Activated B cell treated with CpG ODN at 0.5 μM for 24 hours (primary cell): ENCODE measurements at places on chromosomes 6 and 20. TPM values are rescaled to one million over a fixed set of nuclear protein-coding genes. Genes with fewer than 3 reads are reported as not detected.

DNA sequence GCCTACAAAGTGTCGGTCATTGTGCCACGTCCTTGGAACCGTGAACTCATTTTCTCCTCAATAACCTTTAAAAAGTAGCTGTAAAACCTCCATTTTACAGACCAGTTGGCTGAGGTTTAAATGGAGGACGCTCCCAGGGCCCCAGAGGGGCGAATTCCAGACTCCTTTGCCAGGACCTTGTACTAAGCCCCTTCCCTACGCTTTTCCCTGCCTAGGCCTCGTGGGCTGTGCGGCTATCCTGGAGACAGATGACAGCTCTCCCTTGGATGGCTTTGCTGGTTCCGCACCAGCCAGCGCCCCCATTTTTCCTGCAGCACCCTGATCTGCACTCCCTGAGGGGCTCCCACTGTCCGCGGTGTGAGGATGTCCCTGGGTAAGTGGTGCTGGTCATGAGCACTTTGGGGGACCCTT, 12.1 kb upstream of the SNHG17 start:
- H3K27ac ChIP-seq = peak overlapping the region; percentile 74
- peaks cover 29% of the 10 kb centered on the region for H3K4me1 ChIP-seq
- H3K27me3 ChIP-seq = peaks cover 2% of the 10 kb centered on the region
- DNase-seq = no peak

DNA sequence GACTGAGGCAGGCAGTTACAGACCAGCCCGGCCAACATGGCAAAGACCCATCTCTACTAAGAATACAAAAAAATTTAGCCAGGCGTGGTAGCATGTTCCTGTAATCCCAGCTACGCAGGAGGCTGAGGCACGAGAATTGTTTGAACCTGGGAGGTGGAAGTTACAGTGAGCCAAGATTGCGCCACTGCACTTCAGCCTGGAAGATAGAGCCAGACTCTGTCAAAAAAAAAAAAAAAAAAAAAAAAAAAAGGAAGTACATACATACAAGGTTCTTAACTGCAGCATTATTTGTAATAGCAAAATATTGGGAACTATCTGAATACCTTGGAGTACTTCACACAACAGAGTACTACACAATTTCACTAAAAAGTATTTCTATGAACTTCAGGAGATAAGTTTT, 183.5 kb upstream of the OLIG3 start:
- no peaks in the 10 kb centered on the region for H3K36me3 ChIP-seq
- H3K27me3 ChIP-seq = peaks cover 10% of the 10 kb centered on the region
- H3K27ac ChIP-seq = no peak overlapping the region

DNA sequence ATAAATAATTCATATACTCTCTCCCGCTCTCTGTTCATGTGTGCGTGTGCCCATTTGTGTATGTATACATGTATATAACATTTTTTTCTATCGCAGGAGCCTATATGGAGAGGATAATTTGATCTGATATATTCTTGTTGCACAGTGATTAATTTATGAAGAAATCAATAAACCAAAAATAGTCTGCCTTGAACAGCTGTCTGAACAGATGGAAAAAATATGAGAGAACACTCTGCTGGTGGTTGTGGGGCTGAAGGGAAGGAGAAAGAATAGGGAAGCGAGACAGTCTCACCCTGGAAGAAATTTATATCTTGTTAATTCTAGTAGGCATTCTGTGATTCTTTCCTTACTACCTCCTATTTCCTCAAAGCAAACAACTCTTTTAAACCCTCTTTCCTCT, 96.6 kb upstream of the B3GAT2 start:
- no peaks in the 10 kb centered on the region for H3K4me1 ChIP-seq
- no peak overlapping the region for H3K27ac ChIP-seq
- H3K4me3 ChIP-seq = no peak overlapping the region

- no peaks in the 10 kb centered on the region for H3K36me3 ChIP-seq
- peak overlapping the region; percentile 87 for H3K27ac ChIP-seq
- H3K4me1 ChIP-seq = peaks cover 28% of the 10 kb centered on the region
- DNase-seq = peak; percentile 58
- H3K27me3 ChIP-seq = no peaks in the 10 kb centered on the region
These were observed 33.8 kb upstream of the RREB1 start for GRCh38 chr6:7073821-7074525.

GRCh38 chr6:113679051-113679450, 178.1 kb upstream of the MARCKS start:
- no peak overlapping the region for H3K27ac ChIP-seq
- no peak for DNase-seq
- H3K4me1 ChIP-seq = peaks cover 14% of the 10 kb centered on the region
- no peaks in the 10 kb centered on the region for H3K36me3 ChIP-seq
- H3K4me3 ChIP-seq = no peak overlapping the region

GRCh38 chr20:62307226-62308101, 4.7 kb downstream of the ADRM1 start:
- no peaks in the 10 kb centered on the region for H3K27me3 ChIP-seq
- no peak for DNase-seq
- H3K27ac ChIP-seq = no peak overlapping the region
- H3K4me1 ChIP-seq = peaks cover 22% of the 10 kb centered on the region

GRCh38 chr20:33677991-33678702, 3.9 kb upstream of the NECAB3 start:
- no peaks in the 10 kb centered on the region for H3K36me3 ChIP-seq
- H3K4me3 ChIP-seq = no peak overlapping the region
- no peaks in the 10 kb centered on the region for H3K27me3 ChIP-seq

DNA sequence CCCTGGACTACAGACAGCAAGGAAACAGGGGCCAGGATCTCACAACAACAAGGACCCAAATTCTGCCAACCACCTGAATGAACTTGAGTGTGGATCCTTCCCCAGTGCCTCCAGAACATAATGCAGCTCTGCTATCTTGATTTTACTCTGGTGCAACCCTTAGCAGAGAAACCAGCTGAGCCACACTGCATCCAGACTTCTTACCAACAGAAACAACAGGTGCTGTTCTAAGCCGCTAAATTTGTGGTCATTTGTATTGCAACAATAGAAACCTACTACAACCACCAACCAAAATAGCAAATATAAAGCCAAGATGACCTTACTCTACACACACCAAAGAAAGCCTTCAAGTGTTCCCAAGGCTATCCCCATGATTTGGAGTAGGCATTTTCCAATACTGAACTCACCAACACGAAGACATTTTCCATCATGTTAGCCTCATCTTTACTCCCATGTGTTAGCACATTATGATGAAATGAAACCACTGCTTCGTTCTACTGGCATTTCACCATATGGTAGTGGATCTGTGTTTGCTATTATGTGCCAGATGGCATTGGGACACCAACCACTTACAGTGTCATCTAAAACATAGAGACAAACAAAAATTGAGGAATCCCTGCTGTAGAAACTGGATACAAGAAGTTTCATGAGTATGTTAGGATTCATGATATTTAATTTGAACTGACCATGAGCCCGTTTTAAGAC, 249.8 kb upstream of the ID4 start:
- no peaks in the 10 kb centered on the region for H3K27me3 ChIP-seq
- no peak overlapping the region for H3K27ac ChIP-seq
- no peak for DNase-seq
- H3K36me3 ChIP-seq = no peaks in the 10 kb centered on the region
- H3K4me3 ChIP-seq = no peak overlapping the region
- H3K4me1 ChIP-seq = no peaks in the 10 kb centered on the region

DNA sequence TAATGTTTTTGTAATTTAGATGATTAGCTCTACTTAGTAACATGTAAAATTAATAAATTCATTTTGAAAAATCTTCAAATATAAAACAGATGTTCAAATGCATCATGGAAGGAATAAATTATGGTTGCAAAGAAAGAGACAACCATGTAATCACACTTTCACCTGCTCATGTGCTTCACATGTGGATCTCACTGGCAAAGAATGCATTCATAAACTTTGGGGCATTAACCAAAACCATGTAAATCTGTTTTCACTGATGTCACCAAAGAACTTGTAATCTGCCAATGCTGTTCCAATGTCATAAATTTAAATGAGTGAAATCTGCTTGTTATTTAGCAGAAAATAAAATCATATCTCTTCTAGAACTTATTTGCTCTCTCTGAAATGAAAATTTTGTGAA, 142.7 kb downstream of the TENT5A start:
- no peaks in the 10 kb centered on the region for H3K27me3 ChIP-seq
- no peak for DNase-seq
- H3K27ac ChIP-seq = no peak overlapping the region
- no peak overlapping the region for H3K4me3 ChIP-seq
- H3K4me1 ChIP-seq = peaks cover 4% of the 10 kb centered on the region

DNA sequence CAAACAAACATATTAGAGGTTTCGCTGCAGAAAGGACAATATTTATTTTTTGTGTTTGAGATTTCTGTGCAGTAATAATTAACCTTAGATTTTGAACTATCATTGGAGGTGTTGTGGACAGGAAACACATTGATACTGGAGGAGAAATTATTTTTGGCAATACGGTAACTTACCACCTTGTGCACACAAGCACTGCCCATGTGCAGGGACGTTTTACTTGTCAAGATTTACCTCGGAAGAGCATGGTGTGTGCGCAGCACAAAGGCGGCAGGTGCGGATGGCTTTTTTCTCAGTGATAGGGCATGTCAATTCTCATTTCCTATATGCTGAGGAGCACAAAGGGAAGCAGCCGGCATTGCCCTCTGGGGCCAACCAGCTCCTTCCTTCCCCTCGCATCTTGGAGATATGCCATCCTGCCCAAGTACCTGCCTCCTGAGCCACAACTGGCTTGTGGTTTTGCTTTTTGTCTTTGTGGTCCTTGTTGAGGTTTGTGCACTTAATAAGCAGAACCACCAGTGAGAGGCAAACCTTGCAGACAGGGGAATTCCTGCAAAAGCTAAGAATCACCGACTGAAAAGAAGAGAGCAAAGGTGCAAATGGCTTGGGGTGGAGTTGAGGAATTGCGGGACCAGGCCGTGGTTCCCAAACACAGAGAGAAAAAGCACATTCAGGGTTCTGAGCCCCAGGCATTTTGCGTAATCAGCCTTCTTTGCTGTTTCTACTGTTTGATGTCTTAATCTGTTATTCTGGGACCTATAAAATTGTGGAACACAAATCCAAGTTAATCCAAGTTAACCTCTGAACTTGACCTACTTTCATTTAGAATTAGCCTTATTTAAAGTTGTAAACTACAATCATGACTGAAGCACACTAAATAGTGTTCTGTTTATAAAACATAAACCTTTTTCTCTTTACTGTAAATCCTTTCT, 21.9 kb downstream of the SAMD5 start:
- H3K36me3 ChIP-seq = no peaks in the 10 kb centered on the region
- H3K4me1 ChIP-seq = no peaks in the 10 kb centered on the region
- H3K4me3 ChIP-seq = no peak overlapping the region
- H3K27me3 ChIP-seq = peaks cover 13% of the 10 kb centered on the region

- H3K4me1 ChIP-seq = peaks cover 21% of the 10 kb centered on the region
- peaks cover 8% of the 10 kb centered on the region for H3K27me3 ChIP-seq
- no peak overlapping the region for H3K27ac ChIP-seq
- H3K4me3 ChIP-seq = no peak overlapping the region
These were observed 6.2 kb downstream of the COL9A3 start for GRCh38 chr20:62822788-62823651.

DNA sequence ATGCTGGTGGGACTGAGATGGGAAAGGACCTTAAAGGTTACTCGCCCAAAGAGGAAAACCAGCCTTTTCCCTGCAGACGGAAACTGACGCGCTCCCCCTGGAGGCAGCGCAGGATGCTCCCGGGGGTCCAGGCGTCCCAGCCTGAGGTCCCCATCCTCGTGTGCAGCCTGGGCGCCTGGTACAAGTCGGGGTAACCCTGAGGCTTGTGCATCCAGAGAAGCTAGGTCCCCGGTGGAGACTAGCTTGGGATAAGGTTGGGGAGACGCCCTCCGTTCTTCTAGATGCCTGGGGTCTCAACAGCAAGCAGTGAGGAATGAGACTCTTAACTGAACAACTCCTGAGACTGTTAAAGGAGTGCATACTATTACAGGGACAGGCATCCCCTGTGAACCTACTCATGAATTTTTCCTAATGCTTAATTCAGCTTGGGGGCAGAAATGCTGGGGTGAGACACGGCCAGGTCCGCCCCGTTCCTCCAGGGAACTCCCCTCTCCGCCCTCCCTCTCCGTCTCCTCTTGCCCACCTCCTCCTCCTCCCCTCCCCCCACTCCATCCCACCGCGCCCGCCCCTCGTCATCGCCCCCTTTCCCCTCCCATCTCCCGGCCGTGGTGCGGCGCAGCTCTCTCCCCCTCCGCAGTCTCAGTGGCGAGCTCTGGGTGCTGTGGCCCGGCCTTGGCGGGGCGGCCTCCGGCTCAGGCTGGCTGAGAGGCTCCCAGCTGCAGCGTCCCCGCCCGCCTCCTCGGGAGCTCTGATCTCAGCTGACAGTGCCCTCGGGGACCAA, at the start of gene PRSS35:
Gene PRSS35 (plus strand): TSS at position 634 of the 781 bp plus-strand sequence. CDS start 10,908 bp downstream, outside the sequence.
- peaks cover 9% of the 10 kb centered on the region for H3K4me1 ChIP-seq
- DNase-seq = no peak
- H3K4me3 ChIP-seq = peak within 1 kb of the TSS; percentile 24
- H3K27ac ChIP-seq = no peak within 1 kb of the TSS
- H3K36me3 ChIP-seq = no peaks in the 10 kb centered on the region

- no peak for DNase-seq
- H3K27me3 ChIP-seq = no peaks in the 10 kb centered on the region
- H3K27ac ChIP-seq = no peak overlapping the region
- H3K4me1 ChIP-seq = no peaks in the 10 kb centered on the region
- no peaks in the 10 kb centered on the region for H3K36me3 ChIP-seq
- no peak overlapping the region for H3K4me3 ChIP-seq
These were observed 480.5 kb upstream of the HTR1E start for GRCh38 chr6:86456821-86457220.

DNA sequence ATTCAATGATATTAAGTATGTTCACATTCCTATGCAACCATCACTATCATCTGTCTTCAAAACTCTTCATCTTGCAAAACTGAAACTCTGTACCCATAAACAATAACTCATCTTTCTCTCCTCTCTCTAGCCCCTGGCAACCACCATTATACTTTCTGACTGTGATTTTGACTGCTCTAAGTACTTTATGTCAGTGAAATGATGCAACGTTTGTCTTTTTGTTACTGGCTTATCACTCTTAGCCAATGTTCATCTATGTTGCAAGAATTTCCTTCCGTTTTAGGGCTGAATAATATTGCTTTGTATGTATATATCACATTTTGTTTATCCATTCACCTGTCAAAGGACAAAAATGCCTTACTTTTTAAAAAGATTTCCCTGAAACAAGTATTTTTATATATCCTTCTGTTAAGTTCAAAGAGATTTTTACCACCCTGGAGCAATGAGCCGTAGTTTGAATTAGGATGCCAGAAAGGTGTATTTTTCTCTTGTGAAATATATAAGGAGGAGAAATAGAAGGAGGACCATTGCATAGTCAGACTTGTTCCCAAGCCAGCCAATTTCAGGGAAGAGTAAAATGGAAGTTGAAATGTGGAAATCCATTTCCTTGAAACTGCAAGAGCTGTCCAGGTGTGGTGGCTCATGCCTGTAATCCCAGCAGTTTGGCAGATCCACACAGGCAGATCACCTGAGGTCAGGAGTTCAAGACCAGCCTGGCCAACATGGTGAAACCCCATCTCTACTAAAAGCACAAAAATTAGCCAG, 4.0 kb upstream of the CGAS start:
- peaks cover 5% of the 10 kb centered on the region for H3K36me3 ChIP-seq
- H3K4me1 ChIP-seq = peaks cover 17% of the 10 kb centered on the region
- H3K27me3 ChIP-seq = no peaks in the 10 kb centered on the region
- no peak for DNase-seq

Gene MYCT1
- not detected in 2 replicates for total RNA-seq

Gene SLC44A4
- 0.17 TPM in 1 of 2 replicates, not detected in the other for total RNA-seq

Gene PRR18
- total RNA-seq = 0.10 TPM in 1 of 2 replicates, not detected in the other

Gene RALGAPB
- total RNA-seq = 40.2 and 48.3 TPM in 2 replicates

Gene SMIM29
- 25.8 and 27.7 TPM in 2 replicates for total RNA-seq

Gene GHRH
- total RNA-seq = not detected in 2 replicates

Gene DPPA5
- total RNA-seq = not detected in 2 replicates

Gene WFDC5
- total RNA-seq = not detected in 2 replicates

Gene PSORS1C2
- total RNA-seq = not detected in 2 replicates

Gene FOXA2
- not detected in 2 replicates for total RNA-seq

Gene KIF25
- not detected in 2 replicates for total RNA-seq
